ENCODE measurements at places on chromosomes 2 and 18. TPM values are rescaled to one million over a fixed set of nuclear protein-coding genes. Genes with fewer than 3 reads are reported as not detected.
A peak's percentile ranks its signal among the peaks of the same experiment; 100 is the strongest.

MATN3 gene
- total RNA-seq = 2.5 TPM

TP53I3 gene
- total RNA-seq = 7.9 TPM

ZAP70 gene
- total RNA-seq = 0.46 TPM

UGT1A7 gene
- total RNA-seq = not detected

VWC2L gene
- total RNA-seq = 0.27 TPM

KIDINS220 gene
- 73.3 TPM for total RNA-seq

SRD5A2 gene
- total RNA-seq = not detected

UGT1A10 gene
- total RNA-seq = not detected

SNED1 gene
- 8.3 TPM for total RNA-seq

DNA sequence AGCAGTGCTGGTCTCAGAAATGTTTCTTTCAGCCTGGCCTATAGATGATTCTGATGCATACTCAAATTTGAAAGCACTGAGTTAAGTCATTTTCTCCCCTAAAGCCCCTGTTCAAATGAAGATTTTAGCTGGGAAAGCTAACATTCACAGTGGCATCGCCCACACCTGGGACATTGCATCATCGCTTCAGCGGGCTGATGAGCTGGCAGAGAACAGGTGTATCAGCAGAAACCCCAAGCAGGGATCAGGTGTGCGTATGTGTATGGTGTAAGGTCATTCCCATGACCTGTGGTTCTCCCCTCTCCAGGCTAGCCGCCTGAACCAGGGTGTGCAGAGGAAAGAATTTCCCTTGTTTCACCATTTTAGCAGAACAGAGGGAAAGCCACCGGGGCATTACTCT lies 56.3 kb downstream of the EPAS1 start:
- no peak for ATAC-seq

GRCh38 chr2:65314801-65315441 lies 87.3 kb downstream of the ACTR2 start:
- no peak for ATAC-seq

- ATAC-seq = no peak
These were observed 750 bp downstream of the NPAS2 start for GRCh38 chr2:100820523-100821254.

GRCh38 chr2:219616550-219616949 lies 10.9 kb upstream of the SLC4A3 start:
- no peak for ATAC-seq

DNA sequence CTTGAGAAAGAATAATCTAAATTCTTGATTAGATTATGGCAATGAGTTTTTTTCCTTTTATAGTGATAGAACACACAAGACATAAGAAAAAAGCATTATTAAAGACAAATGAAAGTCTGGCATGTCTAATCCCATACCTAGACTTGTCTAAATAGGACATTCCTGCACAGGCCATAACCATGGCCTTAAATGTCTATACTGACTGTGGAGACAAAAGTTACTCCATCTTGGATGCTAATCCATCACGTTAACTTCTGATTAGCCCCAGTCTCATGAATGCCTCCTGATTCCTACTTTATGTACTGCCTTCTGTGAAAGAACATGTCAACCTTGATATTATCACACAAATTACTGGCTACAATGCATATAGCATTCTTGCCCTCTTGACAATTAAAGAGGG lies 23.6 kb downstream of the ORC2 start:
- no peak for ATAC-seq

GRCh38 chr18:70720607-70721006 lies 431.8 kb downstream of the SOCS6 start:
- no peak for ATAC-seq

- ATAC-seq = no peak
These were observed 21.0 kb downstream of the NOP58 start for GRCh38 chr2:202286595-202286994.

DNA sequence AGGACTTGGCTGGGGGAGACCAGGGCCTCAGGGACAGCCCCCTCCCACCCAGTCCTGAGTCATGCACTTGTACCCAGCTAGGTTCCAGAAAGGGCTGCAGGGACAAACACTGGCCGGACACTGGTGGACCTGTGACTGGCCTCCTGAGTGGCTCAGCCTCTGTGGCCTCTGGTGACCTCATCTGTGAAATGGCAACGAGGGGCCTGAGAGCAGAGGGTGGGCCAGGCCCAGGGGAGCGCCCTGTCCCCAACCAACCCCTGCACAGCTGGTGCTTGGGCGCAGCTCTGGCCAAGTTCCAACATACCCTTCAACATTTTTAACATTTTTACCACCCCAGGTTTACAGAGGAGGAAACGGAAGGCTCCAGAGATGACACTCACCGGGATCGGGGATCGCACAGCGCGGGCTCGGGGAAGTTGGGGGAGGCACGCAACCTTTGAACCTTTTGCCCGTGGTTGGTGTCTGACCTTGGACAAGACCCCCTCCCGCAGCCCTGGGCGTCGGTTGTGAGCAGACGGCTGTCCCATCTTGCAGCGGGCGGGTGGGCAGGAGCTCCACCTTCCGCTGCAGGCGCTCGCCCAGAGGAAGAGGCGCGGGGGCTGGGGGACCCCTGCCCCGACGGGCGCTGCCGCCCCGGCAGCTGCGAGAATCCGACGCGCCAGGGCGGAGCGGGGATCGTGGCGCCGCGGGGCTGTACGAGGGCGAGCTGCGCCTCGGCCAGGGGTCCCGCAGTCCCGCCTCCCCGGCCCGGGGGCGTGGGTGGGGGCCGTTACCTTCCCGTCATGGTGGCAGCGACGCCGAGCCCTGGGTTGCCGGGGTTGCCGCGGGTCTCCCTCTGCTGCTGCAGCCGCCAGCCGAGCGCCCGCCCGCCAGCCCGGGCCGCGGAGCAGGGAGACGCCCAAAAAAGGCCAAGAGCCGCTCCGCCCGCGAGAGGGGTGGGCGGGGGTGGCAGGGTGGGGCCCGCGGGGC lies 805 bp downstream of the LIMS2 start:
- ATAC-seq = peak; percentile 37

- ATAC-seq = no peak
These were observed 2193.8 kb upstream of the PIK3C3 start for GRCh38 chr18:39761273-39761672.

- peak; percentile 84 for ATAC-seq
These were observed at the start of gene NTSR2 for GRCh38 chr2:11669454-11670291. Gene NTSR2 (minus strand): TSS chr2:11670195. CDS start chr2:11670129, 66 bp downstream.

DNA sequence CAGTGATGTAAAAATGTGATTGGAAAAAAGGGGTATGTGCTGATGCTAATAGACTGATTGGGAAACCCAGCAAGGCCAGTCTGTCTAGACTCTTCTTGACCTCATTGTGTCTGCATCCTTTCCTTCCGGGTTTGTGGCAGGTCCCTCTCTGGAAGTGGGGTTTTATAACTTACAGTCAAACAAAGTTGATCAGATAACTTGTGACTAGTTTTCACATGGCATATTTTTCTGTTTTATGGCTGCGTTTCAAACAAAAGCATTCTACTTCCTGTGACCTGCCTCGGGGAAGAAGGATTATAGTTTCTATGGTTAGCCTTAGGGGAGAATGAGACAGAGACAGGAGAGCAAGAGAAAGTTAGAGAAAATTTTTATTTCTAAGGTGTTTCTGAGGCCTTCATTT lies 188.7 kb upstream of the HNMT start:
- ATAC-seq = no peak

GRCh38 chr2:11495844-11496681 lies 30.1 kb upstream of the E2F6 start:
- no peak for ATAC-seq

GRCh38 chr18:13629841-13630715 lies 96.3 kb downstream of the FAM210A start:
- ATAC-seq = peak; percentile 83

DNA sequence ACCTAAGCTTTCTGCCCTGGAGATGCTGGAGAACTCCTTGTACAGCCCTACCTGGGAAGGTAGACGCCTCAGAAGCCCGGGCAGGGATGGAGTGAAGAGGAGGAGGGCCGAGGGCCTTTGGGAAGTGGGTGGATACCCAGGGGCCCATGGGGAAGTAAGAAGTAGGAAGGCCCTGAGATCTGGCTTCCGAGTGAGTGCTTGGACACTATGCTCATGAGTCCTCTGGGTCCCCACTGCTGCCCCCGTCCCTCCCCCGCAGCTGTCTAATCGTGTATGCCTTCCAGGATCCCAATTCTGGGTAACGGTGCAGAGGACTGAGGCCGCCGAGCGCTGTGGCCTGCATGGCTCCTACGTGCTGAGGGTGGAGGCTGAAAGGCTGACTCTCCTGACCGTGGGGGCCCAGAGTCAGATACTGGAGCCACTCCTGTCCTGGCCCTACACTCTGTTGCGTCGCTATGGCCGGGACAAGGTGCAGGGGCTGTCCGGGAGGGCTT lies 1.1 kb downstream of the DOK1 start:
- no peak for ATAC-seq

DNA sequence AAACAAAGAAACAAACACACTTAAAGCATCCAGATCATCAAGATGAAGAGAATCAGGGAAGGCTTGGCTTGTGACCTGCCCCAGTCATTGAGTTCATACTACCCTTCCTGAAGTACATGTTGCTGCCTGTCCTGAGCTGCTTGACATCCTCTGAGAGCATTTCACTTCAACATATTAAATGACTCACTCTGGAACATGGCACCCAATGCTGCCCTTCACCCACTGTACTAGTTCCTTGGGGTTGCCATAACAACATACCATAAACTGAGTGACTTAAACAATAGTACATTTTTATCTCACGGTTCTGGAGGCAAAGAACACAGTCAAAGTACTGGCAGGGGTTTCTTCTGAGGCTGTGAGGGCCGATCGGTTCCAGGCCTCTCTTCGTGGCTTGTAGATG lies 371.3 kb downstream of the RNF144A start:
- no peak for ATAC-seq

DNA sequence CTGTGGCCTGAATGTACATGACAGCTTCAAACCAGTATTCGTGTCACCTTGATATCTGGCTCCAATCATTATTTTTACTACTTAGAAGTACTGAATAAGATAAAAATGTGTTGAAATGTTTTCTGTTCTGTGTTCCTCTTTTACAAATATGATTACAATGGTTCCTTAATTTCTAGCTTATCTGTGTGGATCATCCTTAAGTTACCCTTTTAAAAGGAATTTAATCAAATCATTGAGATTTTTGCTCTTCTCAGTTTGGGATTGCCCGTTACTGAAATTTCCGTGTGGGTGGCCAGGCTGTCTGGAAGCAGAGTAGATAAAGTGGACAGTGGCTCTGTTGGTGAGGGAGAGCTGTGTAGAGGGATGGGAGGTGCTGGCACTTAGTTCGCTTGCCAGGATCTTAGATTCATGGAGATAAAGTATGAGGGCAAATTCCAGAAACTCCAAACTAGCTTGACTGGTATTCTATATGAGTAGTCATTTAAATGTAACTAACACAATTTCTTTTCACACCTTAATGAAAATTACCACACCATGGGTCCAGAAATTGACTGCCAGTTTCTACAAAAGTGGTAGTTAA lies 27.4 kb upstream of the SAG start:
- no peak for ATAC-seq

DNA sequence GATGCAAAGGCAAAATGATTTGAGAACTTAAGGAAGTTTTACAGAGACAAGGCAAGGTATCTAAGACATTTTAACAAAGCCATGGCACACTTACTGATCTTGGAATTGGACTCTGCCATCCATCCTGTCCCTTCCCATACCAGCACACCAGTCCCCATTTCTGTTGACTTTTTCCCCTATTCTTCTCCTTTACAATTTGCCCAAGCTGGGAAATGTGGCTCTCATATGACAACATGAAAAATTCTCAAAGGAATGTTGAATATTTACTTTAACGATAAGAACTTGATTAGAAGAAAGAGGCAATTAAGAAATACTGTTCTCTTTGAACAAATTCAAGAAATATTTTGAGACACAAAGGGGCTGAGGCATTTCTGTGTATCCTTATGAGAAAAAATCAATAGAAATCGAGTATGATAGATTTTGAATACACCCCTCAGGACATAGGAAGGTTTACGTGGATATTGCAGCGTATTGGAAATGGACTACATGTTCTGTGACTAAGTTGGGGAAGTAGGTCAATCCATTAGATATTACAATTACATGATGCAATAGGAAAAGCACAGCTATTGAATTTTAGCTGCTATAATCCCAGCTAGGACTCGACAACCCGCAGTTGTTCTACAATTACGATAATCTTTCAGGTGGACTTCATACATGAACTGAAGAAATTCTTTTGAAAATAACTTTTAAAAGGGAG lies 201.6 kb downstream of the TRIB2 start:
- peak; percentile 69 for ATAC-seq

- ATAC-seq = no peak
These were observed 549.0 kb upstream of the ID2 start for GRCh38 chr2:8132879-8133278.

GRCh38 chr2:196534495-196534894 lies 105.0 kb upstream of the CCDC150 start:
- ATAC-seq = no peak

- no peak for ATAC-seq
These were observed 144.4 kb downstream of the THSD7B start for GRCh38 chr2:136909777-136910176.

- no peak for ATAC-seq
These were observed 22.7 kb downstream of the FARP2 start for GRCh38 chr2:241378816-241379215.

DNA sequence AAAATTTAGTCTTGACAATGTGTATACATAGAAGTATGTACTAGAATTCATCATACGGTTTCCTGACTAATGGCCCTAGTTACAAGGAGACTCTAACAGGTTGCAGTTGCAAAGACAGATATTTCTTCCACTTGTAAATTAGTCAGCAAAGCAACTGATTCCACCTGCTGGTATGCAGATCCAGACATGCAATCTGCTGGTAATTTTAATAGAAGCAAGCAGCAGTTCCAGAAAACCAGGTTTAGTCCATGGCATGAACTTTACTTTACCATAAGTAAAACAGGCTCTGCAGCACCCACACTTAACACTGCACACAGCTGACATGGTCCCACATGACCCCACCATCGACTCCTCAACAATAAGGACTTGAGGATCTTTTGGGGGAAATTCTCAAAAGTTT lies 110.9 kb upstream of the SP3 start:
- ATAC-seq = no peak

GRCh38 chr18:2874765-2875164 lies 28.0 kb downstream of the EMILIN2 start:
- no peak for ATAC-seq

DNA sequence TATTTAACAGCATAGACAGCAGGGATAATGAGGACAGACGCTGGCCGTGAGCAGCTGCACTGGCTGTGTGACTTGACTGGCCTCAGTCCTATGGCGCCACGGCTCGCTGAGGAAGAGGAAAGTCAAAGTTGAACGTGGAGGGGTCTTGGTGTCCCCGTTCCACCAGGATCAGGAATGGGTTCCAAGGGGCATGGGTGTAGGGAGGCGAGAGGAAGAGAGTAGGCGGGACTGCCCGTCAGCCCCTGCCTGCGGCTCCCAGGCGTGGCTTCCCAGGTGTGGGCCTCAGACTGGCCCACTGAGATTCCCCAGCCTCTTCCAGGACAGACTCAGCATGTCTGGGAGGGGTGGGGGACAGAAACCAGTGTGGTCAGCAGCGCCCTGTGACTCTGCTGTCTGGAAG lies 51.4 kb downstream of the POMC start:
- no peak for ATAC-seq

DNA sequence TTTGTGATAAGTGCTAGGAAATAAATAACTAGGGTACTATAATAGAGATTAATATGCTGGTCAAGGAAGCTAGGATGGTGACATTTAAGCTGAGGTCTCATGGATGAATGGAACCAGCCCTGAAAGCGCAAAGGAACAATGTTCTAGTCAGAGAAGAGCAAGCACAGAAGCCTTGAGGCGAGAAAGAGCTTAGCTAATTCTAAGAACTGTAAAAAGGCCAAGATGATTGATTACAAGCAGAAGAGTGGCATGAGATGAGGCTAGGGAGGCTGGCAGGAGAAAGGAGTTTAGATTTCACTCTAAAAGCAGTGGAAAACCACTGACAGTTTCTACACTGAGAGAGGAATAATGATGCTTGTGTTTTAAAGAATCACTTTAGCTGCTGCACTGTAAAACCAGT lies 3.4 kb upstream of the YIPF4 start:
- ATAC-seq = no peak

GRCh38 chr2:71608034-71608433 lies 154.7 kb downstream of the DYSF start:
- ATAC-seq = no peak
